ENCODE measurements at places on chromosomes 7 and 10. TPM values are rescaled to one million over a fixed set of nuclear protein-coding genes. Genes with fewer than 3 reads are reported as not detected.

CPA1 gene
- not detected for total RNA-seq

TLL2 gene
- total RNA-seq: 0.07 TPM

SPDYE1 gene
- total RNA-seq: not detected

NKX1-2 gene
- not detected for total RNA-seq

C10orf95 gene
- 0.25 TPM for total RNA-seq

HMX2 gene
- not detected for total RNA-seq

SUGCT gene
- 1.5 TPM for total RNA-seq

RPEL1 gene
- not detected for total RNA-seq

Data from A549 treated with dexamethasone at 1 μM for 4 hours (cell line).